Effector CD4-positive, alpha-beta T cell (primary cell): ENCODE measurements at places on chromosomes 12 and 14.

DNA sequence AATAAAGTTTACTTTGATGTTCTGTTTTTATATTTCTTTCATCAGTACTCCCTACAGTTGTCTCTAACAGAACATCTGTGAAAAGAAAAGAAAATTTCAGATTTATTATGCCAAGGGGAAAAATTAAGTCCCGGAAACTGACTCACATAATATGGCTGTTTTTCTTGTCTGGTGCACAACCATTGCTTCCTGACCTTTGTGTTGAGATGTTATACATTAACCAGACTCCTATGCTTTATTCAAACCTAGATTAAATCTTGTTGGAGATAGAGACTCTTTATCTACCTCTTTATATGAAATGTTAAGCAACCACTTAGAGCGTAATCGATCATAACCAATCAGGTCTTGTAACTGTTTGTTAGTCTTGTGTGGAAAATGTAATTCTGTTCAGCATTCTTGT is 37.6 kb upstream of the BICD1 start:
- no peak for DNase-seq

- DNase-seq, result no peak
These were observed 109.6 kb downstream of the ATXN7L3B start for GRCh38 chr12:74647256-74647655.

DNA sequence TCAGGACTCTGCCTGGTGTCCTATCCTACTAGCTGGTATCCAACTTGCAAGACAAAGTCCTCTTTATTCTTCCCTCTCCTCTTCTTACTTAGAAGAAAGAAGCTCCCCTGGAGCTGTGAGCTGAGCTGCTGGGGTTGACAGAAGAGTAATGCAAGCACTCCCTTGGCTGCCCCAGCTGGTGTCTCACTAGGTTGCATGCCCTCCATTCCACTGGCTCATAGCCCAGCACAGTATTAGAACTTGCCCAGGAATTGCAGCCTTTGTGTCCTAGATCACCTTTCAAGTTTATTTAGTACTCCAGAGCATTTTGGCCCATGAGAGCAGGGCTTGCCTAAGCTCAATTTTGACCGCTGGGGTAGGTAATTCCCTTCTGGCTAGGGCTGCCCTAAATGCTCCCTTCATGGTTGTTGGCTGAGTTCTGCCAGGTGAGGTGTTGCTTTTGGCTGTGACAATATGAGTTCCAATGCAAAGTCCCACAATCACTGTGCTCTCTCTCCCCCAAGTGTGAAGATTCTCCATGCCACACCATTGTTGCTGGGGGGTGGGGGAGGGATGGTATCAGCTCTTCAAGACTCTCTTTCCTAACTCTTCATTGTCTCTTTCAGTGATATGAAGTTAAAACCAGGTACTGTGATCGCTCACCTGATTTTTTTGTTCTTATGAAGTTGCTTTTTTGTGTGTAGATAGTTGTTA is 317.4 kb upstream of the DDHD1 start:
- DNase-seq, result no peak

DNA sequence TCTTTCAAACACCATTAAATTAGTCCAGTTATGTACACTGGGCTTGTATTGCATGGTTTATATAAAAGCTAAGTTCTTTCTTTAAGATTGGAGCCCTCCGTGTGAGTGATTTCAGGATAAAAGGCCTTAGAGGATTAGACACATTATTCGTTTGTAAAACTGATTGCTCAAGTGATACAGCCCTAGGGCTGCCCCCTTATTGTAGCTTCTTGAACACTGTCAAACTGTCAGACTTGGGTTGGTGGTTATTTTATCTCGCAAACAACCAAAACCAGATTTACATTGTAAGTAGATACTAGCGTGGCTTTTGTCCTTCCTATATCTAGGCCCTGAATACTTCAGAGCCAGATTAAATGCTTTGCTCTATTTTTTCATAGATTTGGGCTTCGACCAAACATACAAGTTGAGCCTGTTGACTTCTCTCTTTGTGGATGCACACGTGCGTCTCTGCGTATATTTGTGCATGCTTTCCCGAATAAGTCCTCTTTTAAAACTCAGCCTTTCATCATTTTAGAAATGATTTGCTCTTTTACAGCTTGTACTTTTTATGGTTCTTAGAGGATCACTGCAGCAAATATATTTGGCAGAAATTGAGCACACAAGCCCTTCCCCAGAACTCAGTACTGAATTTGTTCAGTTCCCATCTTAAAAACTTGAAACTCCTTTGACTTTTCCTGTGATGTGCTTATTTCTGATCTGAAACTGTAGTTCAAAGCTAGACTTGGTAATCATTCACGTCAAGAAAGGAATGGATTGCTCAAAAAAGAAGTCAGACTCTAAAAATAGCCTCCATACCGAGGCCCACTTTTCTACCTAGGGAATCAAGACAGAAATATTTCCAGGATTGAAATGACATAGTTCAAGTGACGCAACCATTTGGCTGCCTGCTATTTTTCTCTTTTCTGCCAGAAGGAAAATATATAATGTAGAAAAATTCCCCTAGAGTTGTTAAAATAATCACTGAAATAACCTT is 129.5 kb downstream of the ETV6 start:
- no peak for DNase-seq

- no peak for DNase-seq
These were observed 16.5 kb upstream of the SEL1L start for GRCh38 chr14:81550001-81550637.

- DNase-seq, result no peak
These were observed 42.9 kb downstream of the INSM2 start for GRCh38 chr14:35576856-35577255.

- DNase-seq, result no peak
These were observed 153.6 kb upstream of the ARID2 start for GRCh38 chr12:45575823-45576475.

GRCh38 chr12:124021007-124021406 is 48.0 kb downstream of the ZNF664 start:
- no peak for DNase-seq

GRCh38 chr12:94205822-94206221 is 57.4 kb downstream of the PLXNC1 start:
- DNase-seq, result no peak

DNA sequence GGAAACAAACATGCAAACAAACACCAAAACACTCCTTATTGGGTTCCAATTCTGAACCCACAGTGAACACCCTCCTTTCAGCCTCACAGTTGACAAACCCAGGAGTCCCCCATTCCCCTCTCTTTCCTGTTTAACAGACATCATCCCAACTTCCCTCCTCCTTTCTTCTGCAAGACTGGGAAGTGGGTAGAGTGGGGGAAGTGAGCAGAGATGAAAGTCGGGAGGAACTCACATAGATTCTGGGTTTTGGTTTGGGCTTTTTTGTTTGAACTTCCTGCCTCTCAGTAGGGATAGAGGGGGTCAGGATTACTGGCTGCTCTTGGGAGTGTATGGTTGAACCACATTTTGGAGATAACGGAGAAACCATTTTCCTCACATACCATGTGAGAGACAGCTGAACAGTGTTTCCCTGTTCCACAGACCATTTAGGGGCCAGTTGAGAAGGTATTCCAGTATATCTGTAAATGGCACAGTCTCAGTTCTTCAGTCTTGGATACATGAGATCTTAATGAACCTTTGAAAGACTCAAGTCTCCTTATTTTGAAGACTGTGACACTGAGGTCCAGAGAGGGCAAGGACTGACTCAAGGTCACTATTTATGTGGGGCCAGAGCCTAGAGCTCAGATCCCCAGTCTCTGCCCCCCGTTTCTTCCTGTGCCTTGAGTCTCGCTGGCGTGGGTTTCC is 3.9 kb upstream of the GPR84 start:
- DNase-seq, result no peak

DNA sequence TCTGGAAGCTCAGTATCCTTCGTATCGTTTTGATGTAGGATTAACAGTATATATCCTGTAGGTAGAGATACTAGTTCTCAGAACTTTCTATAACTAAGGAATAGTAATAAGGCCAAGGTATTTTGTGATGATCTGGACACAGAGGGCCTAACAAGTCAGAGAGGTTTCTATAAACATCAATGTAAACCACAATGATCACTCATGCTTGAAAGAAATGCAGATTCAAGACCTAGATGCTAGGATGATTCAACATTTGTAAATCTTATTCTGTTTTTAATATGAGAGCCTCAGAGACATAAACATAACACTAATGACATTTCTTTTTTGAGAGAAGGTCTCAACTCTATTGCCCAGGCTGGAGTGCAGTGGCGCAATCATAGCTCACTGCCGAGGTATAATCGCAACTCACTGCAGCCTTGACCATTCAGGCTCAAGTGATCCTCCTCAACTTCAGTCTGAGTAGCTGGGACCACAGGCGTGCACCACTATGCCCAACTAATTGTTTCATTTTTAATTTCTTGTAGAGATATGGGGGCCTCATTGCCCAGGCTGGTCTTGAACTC is 16.2 kb downstream of the SUPT16H start:
- no peak for DNase-seq

- no peak for DNase-seq
These were observed 321.8 kb upstream of the E2F7 start for GRCh38 chr12:77387214-77387613.

DNA sequence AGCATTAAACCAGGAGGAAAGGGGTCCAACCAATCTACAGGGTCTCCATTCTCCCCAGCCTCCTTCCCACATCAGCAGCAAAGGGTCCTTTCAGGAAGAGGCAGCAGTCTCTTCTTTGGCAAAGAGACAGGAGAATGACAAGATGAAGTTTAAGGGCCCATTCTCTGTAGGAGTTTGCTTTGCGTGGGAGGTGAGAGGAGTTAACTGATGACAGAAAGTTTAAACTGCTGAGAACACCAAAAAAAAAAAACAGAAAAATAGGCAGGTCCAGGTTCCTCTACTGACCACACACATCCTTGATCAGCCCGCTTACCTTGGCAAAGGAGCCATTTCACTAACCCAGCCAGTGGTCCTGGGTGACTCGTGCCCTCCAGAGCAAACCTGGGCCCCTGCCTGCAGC is 5.7 kb downstream of the SLC6A13 start:
- no peak for DNase-seq

GRCh38 chr12:90672081-90672480 is 282.9 kb downstream of the CCER1 start:
- DNase-seq, result no peak

- DNase-seq, result no peak
These were observed 14.3 kb downstream of the CFL2 start for GRCh38 chr14:34699873-34700621.

DNA sequence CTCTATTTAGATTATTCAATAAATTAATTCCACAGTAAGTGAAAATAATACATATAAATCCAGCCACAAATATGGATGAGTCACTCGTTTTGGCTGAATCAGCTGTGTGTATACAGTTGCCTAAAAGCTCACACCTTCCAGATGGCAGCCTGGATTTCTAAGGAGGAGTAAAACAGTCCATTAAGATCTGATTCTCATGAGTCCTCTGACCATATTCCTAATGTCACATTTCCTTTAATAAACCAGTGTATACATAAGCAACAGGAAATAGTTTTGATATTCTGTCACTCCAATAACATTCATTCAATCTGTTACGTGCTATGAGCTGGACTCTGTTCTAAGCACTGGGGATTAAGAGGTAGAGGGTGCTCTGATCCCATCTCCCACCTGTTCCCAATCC is 21.8 kb downstream of the MDM1 start:
- DNase-seq, result no peak

GRCh38 chr12:67357376-67358125 is 88.4 kb downstream of the CAND1 start:
- DNase-seq, result no peak
